ENCODE measurements at places on chromosomes 6 and 20.

- DNase-seq = no peak
Measured at GRCh38 chr6:37306624-37307222, 47.1 kb upstream of the RNF8 start.

GRCh38 chr6:49030251-49031020 is 432.6 kb downstream of the MMUT start:
- DNase-seq = no peak

- DNase-seq = no peak
Measured at GRCh38 chr6:162785632-162786242, 58.0 kb downstream of the PACRG start.

GRCh38 chr6:35931120-35931561 is 10.2 kb upstream of the SRPK1 start:
- no peak for DNase-seq

DNA sequence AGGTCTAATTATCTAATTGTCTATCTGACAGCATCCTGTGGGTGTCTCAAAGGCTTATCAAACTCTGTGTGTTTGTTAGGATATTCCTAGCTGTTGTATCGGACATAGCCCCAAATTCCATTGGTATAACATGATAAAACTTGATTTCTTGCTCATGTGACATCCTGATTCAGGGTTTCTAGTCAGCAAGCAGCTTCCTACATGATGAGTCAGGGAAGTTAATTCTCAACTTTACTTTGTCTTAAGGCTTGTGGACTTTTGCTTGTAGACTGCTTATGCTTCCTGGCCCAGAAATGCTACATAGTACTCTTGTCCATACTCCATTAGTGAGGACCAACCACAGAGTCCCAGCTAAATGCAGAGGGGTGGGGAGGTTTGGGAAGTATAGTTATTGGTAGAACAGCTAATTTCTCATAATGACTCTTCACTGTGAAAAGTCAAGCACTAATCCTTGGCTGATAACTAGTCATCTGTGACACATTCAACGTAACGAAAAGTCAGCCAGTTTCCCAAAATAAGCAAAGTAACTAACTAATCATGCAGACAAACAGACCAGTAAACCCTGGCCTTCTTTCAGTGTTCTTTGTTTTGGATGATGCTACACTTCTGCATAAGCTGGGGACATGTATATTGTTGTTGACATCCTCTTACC is 25.8 kb downstream of the NKAIN2 start:
- peak; percentile 56 for DNase-seq

DNA sequence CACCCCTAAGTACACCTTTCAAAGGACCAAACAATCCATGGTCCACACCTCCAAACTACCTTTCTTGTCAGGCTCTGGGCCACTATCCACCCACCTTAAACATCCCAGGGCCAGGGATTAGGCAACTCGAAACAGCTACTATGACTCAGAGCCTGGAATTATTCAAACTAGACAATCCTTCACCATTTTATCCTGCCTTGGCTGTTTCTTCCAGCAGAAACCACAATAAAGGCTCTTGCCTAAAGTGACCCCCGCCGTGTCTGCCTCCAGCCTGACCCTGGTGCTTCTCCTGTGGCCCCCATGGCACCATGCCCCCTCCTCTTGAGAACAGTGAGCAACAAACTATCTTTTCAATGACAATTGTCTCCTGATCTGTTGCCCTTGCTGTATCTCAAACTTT is 195.5 kb downstream of the EPM2A start:
- DNase-seq = no peak

- no peak for DNase-seq
Measured at GRCh38 chr20:24764027-24764793, 184.9 kb upstream of the CST7 start.

GRCh38 chr6:90204327-90205056 is 92.2 kb downstream of the BACH2 start:
- no peak for DNase-seq

- DNase-seq = no peak
Measured at GRCh38 chr6:138430361-138431145, 26.5 kb downstream of the HEBP2 start.

- DNase-seq = peak; percentile 46
Measured at GRCh38 chr20:48949304-48950170, 28.0 kb downstream of the ARFGEF2 start.

GRCh38 chr6:43271944-43272343 is 26.1 kb upstream of the SLC22A7 start:
- DNase-seq = no peak

DNA sequence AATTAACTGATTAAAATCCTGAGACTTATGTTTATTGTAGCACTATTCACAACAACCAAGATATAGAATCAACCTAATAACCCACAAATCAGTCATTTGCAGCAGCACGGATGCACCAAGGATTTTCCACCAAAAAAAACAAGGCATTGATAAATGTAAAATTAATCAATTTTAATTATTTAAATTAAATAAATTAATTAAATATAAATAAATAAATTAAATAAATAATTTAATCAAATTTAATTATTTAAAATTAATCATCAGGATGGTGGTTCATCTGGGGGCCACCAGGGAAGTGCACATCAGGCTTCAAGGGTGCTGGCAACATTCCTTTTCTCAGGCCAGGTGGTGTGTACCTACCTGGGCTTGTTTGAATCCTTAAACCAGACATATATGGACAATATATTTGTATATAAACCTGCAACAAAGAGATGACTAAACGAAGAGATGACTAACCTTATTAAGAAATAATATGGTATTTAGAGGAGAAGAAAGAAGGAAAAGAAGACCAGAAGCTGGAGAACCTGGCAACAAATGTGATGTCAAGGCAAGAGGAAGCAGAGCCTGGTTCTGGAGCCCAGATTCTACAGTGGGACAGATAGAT is 89.2 kb downstream of the CD164 start:
- no peak for DNase-seq

GRCh38 chr6:158751921-158752320 is 67.2 kb downstream of the EZR start:
- no peak for DNase-seq

- no peak for DNase-seq
Measured at GRCh38 chr20:25249198-25249931, 1.5 kb downstream of the PYGB start.

GRCh38 chr6:158338311-158339112 is 26.2 kb downstream of the TULP4 start:
- DNase-seq = no peak

- no peak for DNase-seq
Measured at GRCh38 chr20:5971203-5971602, 20.8 kb downstream of the MCM8 start.

DNA sequence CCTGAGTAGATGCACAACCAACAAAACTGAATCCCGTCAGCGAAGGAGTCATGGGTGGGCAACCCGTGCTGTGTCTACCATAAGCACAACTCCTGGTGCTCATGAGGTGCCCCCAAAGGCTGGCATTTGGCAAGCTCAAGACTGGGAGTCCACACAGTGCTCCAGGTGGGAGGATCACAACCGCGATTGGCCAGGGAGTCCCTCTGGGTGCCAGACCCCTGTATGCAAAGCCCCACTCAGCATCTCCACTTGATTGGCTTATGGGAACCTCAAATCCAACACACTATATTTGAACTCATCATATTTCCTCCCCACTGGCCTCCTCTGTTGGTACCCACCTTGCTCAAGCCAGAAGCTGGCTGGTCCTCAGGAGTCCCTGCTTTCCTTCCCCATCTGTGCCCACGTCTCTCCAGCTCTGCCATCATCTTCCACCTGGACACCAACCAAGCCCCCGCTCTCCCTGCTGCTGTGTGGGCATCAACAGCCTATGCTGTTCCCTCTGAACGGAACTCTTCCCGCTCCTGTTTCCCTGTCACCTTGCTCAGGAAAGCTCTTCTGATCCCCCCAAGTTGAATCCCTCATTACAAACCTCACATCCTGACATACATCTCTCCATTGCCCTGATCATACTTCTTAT is 142.3 kb upstream of the PTPN1 start:
- DNase-seq = no peak

DNA sequence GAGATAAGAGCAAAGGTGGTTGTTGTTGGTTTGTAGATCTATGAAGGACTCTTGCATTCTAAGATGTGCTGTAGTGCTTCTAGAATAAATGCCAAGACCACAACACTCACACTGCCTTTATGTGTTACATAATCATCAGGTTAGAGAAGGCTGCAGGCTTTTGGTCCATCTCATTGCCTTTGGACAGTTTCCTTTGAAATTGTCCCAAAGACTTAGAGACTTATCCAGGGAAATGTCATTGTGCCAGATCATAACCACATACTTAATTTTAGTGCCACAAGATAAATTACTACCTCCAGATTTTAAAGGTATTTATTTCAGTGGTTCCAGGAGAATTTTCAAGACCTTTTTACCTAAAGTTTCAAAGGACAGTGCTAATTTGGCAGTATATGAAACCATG is 666.6 kb upstream of the CITED2 start:
- DNase-seq = no peak

All from hematopoietic multipotent progenitor cell (in vitro differentiated cells).